CD4-positive, CD25-positive, alpha-beta regulatory T cell (primary cell): ENCODE measurements at places on chromosomes 7 and 10. TPM values are rescaled to one million over a fixed set of nuclear protein-coding genes. Genes with fewer than 3 reads are reported as not detected.

The LGI1 gene
- total RNA-seq, result not detected

- H3K36me3 ChIP-seq, result no peaks in the 10 kb centered on the region
- no peak overlapping the region for H3K27ac ChIP-seq
- H3K27me3 ChIP-seq, result peaks cover 2% of the 10 kb centered on the region
- no peak for DNase-seq
- no peak overlapping the region for H3K4me3 ChIP-seq
These were observed 37.3 kb downstream of the DNAH11 start for GRCh38 chr7:21580073-21580521.

GRCh38 chr10:123613346-123613850 lies 52.8 kb upstream of the GPR26 start:
- H3K4me1 ChIP-seq, result no peaks in the 10 kb centered on the region
- no peak for DNase-seq
- no peak overlapping the region for H3K4me3 ChIP-seq
- H3K36me3 ChIP-seq, result no peaks in the 10 kb centered on the region
- no peaks in the 10 kb centered on the region for H3K27me3 ChIP-seq

DNA sequence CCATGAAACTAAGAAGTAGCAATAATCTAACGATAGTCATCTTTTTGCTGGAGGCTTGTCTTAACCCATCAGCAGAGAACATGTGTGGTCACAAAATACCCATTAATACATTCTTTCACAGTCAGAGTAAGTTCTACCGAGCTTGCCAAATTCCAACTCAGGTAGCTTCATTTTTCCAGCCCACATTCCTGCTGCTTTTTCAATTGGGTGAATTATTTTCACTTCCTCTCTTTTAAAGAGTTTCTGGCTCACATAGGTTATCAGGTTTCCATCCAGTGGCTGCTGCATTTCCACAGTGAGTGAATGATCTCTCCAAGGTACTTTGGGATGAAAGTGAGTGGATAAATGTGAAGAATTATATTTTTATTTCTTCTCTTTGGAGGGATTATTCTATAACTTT lies 233.1 kb downstream of the SEMA3E start:
- no peaks in the 10 kb centered on the region for H3K36me3 ChIP-seq
- no peak overlapping the region for H3K27ac ChIP-seq
- no peak for DNase-seq
- no peak overlapping the region for H3K4me3 ChIP-seq
- H3K4me1 ChIP-seq, result no peaks in the 10 kb centered on the region

DNA sequence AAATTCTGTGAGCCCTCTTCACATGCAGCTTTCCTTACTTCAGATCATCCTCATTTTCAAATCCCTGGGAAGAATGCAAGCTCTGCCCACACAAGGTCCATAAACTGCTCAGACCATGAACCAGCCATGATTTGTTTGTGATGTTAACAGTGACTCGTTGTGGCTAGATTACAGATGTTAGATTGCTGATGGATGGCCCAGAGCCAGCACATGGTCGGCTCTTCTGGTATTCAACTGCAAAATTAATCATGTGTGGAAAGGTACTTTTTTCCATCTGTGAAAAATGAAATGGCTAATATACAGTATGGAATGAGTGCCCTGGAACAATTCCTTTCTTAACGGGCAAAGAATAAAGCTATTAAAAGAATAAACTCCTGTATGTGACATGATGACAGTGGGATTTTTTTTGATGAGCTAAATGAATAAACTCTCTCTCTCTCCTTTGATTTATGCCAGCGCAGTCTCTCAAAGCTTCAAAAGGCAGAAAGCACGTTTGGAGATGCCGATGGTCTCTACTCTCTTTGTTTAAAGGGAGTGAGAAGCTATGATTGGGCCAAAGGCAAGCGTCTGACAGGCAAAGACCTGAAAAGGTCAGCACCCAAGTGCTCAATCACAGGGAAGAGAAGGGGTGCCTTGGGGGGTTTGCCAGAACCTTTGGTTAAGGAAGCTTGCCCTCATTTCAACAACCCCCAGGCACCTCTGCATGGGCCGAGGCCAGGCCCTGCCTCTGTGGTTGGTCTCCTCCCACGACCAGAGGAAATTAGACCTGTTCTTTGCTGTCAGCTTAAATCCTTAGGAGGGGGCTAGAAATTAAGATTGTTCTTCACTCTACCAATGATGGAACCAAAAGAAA lies 444.0 kb upstream of the NFE2L3 start:
- no peaks in the 10 kb centered on the region for H3K4me1 ChIP-seq
- no peak overlapping the region for H3K27ac ChIP-seq
- no peak for DNase-seq
- H3K4me3 ChIP-seq, result no peak overlapping the region
- no peaks in the 10 kb centered on the region for H3K36me3 ChIP-seq
- H3K27me3 ChIP-seq, result peaks cover 2% of the 10 kb centered on the region

DNA sequence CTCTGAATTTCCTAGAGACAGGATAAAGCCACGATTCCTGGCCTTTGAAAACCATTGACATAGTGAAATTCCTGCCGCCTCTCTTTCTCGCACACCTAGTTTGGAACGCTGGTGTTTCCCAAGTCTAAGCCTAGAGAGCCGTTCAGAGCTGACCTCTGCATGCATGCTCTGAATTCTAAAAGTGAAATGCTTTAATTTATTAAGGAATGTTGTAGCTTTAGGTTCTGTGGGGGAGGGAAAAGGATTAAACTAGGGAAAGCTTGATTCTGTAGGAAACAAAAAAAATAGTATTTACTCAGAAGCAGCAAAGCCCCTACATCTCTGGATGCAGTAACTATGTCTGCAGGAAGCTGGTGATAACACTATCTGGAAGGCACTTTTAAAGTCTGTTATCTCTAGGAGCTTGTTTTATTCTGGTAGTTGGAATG lies 27.3 kb downstream of the PFKP start:
- H3K4me3 ChIP-seq, result peak overlapping the region; percentile 75
- no peaks in the 10 kb centered on the region for H3K27me3 ChIP-seq
- peaks cover 44% of the 10 kb centered on the region for H3K4me1 ChIP-seq
- H3K27ac ChIP-seq, result no peak overlapping the region
- no peak for DNase-seq

GRCh38 chr10:70206762-70207161 lies 26.5 kb downstream of the PPA1 start:
- no peaks in the 10 kb centered on the region for H3K4me1 ChIP-seq
- no peak for DNase-seq
- no peaks in the 10 kb centered on the region for H3K27me3 ChIP-seq
- H3K36me3 ChIP-seq, result peaks cover 51% of the 10 kb centered on the region
- H3K4me3 ChIP-seq, result no peak overlapping the region
- H3K27ac ChIP-seq, result no peak overlapping the region

DNA sequence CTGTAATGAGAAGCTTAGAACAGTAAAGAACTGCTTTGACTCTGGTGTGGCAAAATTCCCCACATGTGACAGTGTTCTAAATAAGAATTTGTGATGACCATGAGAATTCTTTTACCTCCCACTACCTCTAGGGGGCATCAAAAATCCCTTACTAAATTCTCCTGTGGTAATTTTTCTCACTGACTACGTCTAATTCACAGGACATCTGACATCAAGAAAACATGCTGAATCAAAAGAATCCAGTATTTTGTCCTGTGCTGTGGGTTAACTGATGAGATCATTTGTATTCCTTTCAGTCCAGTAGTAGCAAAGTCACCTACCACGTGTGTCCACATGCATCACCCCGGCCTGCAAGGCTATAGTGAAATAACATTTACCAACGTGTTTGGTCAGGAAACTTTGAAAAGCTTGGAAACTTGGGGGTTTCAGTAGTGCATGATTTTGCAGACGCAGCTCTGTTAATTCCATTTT lies 103.8 kb downstream of the ATE1 start:
- no peaks in the 10 kb centered on the region for H3K4me1 ChIP-seq
- no peaks in the 10 kb centered on the region for H3K27me3 ChIP-seq
- H3K36me3 ChIP-seq, result peaks cover 9% of the 10 kb centered on the region
- DNase-seq, result no peak

DNA sequence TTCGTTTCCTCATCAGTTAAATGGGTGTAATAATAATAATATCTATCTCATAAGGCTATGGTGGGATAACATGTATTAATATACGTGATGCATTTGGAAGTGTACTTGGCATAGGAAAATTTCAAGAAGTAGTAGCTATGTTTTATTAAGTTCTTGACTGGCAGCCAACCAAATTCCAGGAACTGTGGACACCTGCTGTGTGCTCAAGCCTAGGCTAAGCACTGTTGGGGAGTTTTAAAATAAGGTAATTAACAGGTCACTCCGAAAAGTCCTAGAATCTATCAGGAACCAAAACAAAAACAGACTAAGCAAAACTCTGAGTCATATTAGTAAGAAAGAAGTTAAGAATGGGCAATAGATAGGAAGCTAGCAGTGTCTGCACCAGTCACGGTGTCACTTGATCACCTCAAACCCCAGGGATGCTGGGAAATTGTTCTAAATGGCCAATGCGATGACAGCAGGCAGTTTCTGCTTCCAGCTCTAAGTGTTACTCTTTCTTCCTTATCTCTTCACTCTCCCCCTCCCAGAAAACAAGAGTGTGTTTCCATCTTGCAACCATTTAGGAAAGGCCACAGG lies 92.0 kb upstream of the GDF10 start:
- peak overlapping the region; percentile 54 for H3K4me3 ChIP-seq
- peaks cover 15% of the 10 kb centered on the region for H3K4me1 ChIP-seq
- H3K27me3 ChIP-seq, result no peaks in the 10 kb centered on the region

DNA sequence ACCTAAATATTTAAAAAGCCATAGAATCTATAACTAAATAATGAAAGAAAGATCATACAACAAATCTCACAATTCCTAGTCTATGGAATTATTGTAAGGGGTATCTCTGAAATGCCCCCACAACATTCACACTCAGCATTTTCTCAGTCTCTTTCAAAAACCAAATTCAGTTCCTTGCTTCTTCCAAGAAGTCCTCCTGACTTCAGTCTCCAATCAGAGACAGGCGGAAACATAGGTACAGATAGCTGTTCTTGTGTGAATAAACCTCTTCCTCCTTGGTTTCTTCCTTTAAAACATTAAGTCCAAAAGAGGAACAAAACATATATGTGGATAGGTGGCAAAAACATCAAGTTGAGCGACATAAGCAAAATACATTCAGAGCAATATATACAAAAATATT lies 13.9 kb upstream of the FBXW4 start:
- peaks cover 29% of the 10 kb centered on the region for H3K27me3 ChIP-seq
- no peaks in the 10 kb centered on the region for H3K36me3 ChIP-seq
- H3K27ac ChIP-seq, result no peak overlapping the region
- no peak for DNase-seq

The SPDYE2B gene
- not detected for total RNA-seq

The CHCHD3 gene
- 31.5 TPM for total RNA-seq

DNA sequence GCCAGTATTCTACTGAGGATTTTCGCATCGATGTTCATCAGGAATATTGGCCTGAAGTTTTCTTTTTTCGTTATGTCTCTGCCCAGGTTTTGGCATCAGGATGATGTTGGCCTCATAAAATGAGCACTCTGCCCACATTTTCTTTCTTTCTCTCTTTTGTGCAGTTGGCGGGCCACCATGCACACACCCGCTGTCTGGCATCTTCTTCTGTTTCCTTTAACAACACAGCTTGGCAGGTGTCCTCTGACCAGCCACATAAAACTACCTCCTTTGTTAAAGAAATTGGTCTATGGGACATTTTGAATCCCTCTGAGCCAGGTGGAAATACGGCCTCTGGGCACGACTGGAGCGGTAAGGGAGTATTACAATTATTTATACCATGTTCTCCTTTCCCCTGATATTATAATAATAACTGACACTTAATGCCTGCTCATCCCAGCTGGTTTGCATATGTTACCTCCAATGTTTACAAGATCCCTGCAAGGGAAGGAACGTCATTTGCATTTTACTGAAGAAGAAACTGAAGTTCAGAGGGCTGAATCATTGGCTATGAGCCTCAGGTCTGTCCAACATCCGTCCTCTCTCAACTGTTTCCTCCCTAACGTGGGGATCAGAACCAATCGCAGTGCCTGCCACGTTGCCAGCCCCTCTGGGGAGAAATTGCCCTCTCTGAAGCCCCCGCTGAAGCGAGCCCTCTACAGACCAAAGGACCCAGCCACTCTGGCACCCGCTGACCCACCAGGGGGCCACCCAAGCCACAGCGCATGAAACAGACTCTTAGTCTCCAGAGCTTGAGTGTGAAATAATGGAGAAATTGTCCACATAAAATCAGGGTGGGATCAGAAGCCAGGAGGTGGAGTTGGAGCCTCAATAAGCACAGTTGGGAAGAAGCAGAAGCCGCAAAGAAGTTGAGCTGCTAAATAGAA lies 125.0 kb upstream of the FOXK1 start:
- peaks cover 2% of the 10 kb centered on the region for H3K27me3 ChIP-seq
- no peak overlapping the region for H3K4me3 ChIP-seq
- DNase-seq, result no peak
- H3K4me1 ChIP-seq, result no peaks in the 10 kb centered on the region

GRCh38 chr10:16690417-16690816 lies 126.8 kb downstream of the RSU1 start:
- H3K4me1 ChIP-seq, result no peaks in the 10 kb centered on the region
- no peak overlapping the region for H3K4me3 ChIP-seq
- no peaks in the 10 kb centered on the region for H3K27me3 ChIP-seq
- no peak for DNase-seq
- peaks cover 28% of the 10 kb centered on the region for H3K36me3 ChIP-seq

DNA sequence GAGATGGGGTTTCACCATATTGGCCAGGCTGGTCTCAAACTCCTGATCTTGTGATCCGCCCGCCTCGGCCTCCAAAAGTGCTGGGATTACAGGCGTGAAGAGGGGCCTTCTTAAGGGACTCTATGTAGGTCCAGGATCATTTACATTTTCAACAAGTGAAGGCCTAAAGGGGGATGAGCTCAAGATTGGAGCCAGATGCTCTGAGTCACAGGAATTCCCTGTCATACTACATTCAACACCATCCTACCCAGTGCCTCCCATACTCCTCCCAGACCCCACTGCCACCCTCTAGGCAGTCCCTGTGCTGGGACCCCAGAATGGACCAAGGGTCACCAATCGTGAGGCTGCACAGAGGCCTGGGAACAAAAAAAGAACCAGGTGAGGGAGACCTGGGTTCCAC lies 29.9 kb downstream of the CYTH3 start:
- no peaks in the 10 kb centered on the region for H3K4me1 ChIP-seq
- no peaks in the 10 kb centered on the region for H3K27me3 ChIP-seq
- H3K4me3 ChIP-seq, result no peak overlapping the region
- DNase-seq, result no peak
- no peaks in the 10 kb centered on the region for H3K36me3 ChIP-seq

GRCh38 chr7:91457208-91457607 lies 193.0 kb downstream of the FZD1 start:
- no peaks in the 10 kb centered on the region for H3K27me3 ChIP-seq
- H3K36me3 ChIP-seq, result no peaks in the 10 kb centered on the region
- no peaks in the 10 kb centered on the region for H3K4me1 ChIP-seq
- DNase-seq, result no peak
- no peak overlapping the region for H3K27ac ChIP-seq
- H3K4me3 ChIP-seq, result no peak overlapping the region
